ENCODE measurements at places on chromosomes 12 and 14. TPM values are rescaled to one million over a fixed set of nuclear protein-coding genes. Genes with fewer than 3 reads are reported as not detected.

- no peak for DNase-seq
These were observed 76.3 kb downstream of the MAP1LC3B2 start for GRCh38 chr12:116635487-116635886.

- DNase-seq: peak; percentile 87
These were observed 235.2 kb downstream of the PCNX1 start for GRCh38 chr14:71142375-71143038.

DNA sequence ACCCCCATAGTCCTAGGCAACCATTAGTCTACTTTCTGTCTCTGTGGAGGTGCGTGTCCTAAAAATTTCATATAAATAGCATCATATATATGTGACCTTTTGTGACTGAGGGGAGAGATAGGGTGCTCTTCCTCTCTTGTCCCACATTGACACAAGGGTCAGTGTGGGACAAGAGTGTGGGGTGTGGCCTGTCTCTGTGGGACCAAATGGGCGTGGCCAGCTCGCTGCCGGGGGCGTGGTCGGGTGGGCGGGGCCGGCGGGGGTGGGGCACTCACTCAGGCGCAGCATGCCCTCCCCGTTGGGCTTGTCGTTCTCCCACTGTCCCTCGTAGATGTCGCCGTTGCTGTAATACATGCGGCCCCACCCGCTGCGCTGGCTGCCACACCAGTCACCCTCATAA lies 15.5 kb downstream of the MORN3 start:
- DNase-seq: peak; percentile 36

GPR84 gene
- not detected for total RNA-seq

GRCh38 chr12:597926-598568 lies 65.2 kb downstream of the NINJ2 start:
- DNase-seq: no peak

- DNase-seq: no peak
These were observed 48.4 kb downstream of the TSPAN11 start for GRCh38 chr12:30974746-30975500.

- no peak for DNase-seq
These were observed 120.3 kb upstream of the SOX5 start for GRCh38 chr12:24069532-24070395.

Measured in osteoblast (primary cell).